ENCODE measurements at places on chromosomes 7 and 10.

GRCh38 chr10:43263551-43264343 is 3.1 kb downstream of the RASGEF1A start:
- peak; percentile 31 for DNase-seq

- no peak for DNase-seq
Measured at GRCh38 chr10:69831231-69831855, 29.6 kb downstream of the COL13A1 start.

DNA sequence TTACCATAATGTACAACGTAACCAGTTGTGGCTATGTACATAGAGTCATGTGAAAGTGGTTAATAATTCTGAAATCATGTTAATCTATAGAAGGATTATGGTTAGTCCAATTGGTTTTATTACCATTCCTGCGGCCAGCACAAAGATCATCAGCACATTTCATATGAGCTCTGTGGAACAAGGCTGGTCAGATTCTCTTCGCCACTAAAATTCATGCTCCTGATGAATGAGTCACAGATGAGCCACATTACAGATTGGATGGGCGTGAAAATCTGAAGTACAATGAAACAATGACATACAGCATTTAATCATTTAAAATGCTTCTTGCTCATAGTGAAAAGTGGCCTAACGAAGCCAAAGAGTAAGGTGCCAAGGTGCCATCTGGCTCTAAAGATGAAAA is 716.2 kb upstream of the PHF14 start:
- DNase-seq, result no peak

DNA sequence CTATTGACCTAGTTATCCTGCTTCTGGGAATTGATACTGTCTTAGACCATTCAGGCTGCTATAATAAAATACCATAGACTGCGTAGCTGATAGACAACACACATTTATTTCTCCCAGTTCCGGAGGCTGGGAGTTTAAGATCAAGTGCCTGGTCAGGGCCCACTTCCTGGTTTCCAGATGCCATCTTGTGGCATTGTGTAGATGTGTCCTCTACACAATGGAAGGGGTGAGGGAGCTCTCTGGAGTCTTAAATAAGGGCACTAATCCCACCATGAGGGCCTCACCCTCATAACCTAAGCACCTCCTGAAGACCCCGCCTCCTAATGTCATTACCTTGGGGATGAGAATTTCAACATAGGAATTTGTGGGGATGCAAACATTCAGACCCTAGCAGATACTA is 62.4 kb downstream of the SLC35B4 start:
- peak; percentile 43 for DNase-seq

DNA sequence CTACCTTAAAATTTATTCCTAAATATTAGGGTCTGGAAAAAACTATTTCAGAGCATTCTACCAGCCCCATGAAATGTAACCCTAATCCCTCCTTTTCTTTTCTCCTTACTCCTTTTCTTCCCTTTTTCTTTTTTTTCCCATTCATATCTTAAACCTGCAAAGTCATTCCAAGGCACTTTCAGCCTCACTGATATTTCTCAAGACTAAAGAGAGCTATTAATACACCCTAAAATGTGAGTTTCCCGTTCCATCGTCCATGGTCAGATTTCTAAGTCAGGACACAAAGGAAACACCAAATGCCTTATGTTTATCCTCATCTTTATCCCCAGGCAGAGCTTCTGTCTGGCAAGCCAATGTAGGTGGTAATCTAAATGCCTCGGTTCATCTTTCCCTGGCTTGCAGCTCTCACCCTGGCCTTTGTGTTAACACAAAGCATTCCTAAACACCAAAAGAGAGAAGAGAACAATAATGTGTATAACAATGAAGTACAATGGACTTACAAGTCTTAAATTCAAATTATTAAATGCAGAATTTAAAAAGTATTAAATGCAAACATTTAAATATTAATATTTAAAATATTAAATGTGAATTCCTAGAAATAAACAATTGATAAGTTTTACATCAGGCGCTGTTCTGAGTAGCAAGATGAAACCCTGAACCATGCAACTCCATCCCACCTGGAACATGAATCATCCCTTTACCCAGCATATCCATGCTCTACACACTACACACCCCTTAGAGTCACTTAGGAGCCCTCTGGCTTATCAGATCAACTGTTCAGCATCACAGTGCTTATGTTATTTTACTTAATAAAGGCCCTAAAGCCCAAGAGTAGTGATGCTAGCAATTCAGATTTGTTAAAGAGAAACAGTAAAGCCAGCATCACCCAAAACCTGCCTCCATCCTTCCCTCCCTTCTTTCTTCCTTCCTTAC is 26.8 kb downstream of the MICU1 start:
- no peak for DNase-seq

GRCh38 chr7:90172624-90173023 is 18.4 kb downstream of the STEAP1 start:
- DNase-seq, result no peak

DNA sequence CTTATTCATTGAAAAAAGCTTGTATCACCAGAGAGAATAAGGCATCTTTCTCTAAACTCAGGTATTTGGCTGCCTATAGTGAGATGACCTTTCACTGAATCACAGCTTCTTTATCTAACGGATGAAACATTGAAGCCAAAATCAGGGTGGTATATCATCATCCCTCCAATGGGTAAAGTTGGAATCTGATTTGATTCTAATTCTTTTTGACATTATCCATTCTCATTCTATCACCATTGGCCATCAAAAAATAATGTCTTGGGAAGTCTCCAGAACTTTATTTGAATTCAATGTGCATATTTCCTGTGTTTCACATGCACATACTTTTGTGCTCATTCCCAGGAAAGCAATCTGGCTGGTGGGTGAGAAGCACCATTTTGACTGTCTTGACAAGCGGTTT is 95.2 kb downstream of the PLPP4 start:
- no peak for DNase-seq

DNA sequence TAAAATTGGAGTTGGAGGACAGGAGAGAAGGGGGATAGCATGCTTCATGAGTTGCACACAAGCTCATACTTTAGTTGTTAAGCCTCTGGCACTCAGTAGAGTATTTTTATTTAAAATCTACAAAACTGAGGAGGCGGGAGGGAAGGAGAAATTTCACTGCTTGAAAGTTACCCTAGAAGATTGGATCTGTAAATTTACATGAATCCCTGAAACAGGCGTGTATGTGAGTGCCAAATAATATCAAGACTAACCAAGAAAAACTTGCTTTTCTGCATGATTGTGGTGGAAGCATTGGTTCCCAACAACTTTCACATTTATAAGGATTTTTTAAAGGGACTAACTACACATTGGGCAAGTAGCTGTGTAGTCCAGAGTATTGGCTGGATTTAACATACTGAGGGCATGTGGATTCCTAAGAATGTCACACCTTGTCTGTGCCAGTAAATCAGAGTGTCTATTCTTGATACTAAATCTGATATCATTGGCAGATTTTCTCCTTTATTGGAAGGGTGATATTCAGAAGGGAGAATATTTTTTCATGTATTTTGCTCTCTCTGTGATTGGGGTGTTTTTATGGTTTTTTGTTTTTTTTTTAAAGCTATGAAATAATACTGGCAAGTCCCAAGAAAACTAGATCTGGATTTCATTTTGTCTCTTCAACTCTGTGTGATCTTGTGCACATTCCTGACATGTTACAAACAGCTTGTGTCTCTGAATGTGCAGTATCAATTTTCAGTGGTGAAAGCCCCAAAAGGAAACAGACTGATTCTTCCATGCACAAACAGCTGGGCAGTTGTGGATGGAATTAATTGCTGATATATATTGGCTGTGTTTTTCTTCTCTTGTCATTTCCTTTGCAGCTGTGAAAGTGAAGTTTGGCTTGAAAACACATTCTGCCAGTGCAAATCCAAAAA is 67.2 kb downstream of the ADD3 start:
- DNase-seq, result no peak

DNA sequence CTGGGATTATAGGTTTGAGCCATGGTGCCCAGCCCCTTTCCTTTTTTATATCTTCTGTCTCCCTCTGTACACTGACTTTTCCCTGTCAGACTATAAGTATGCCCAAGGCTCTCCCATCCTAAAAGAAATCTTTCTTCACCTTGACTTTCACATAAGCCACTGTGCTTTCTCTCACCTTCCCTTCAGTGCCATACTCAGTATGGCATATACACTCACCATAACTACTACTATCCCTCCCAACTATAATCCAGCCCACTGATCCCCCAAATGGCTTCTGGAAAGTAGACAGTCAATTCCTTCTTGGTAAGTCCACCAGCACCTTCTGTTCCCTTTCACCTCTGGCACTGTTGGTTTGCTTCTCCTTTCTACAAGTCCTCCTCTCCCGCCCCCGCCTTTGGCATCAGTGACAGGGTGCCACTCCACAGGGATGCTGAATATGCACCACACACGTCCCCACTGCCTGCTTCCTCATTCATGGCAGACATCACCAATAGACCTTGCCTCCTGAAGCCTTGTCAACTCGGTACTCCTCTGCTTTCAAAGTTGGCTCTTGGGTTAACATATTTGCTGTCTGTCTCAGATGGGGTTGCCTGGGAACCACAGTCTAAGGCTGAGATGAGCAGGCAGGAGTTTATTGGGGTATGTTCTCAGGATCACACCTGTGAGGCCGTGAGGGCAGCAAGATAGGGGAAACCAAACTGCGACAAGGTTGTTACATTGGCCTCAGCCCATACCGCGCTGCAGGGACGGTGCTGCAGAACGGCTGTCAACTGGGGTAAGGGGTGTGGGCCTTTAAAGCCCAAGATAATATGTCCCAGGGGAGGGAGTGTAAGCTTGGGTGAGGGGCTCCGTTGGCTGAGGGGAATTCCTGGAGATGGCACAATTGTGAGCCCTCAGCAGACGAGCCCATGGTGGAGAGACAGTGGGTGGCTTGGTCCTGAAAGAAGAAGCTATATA is 7.2 kb upstream of the PSAP start:
- DNase-seq, result no peak

- peak; percentile 71 for DNase-seq
Measured at GRCh38 chr10:108421266-108421665, 1256.8 kb upstream of the SORCS1 start.

DNA sequence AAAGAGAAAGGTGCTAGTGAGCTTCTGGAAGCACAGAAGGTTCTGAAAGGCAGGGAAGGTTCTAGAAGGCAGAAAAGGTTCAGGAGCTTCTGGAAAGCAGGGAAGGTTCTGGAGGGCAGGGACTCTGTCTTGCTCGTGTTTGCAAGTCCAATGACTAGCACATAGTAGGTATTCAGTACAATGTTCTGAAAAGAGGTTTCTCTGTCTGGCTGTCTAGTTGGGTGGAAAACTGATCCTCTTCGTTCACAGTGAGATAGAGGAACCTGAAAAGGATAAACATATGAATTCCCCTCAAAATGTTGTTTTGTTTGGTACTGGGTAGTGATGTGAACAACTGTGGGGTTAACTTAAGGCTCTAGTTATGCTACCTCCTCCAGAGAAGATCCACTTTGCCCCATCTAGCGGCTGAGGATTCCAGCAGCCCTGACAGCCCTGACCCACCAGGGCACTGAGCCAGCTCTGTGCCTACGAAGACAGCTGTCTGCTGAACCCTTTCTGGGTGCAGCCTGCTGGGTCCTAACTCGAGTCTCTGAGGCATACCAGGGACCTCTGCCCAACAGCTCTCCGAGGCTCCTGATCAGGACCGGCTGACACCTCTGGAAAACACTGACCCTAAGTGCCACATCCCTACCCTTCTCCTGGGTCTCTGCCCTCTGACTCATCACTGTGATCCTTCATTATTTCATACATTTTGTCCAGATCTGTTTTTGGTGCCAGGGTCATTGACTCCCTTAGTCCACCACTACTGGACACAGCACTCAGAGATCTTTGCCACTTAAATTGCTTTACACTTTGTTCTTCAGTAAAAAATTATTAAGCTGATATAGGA is 15.4 kb downstream of the PTPRN2 start:
- DNase-seq, result peak; percentile 46

- no peak for DNase-seq
Measured at GRCh38 chr10:30111340-30112022, 52.1 kb upstream of the JCAD start.

- DNase-seq, result peak; percentile 98
Measured at GRCh38 chr7:9200626-9201025, 767.2 kb downstream of the NXPH1 start.

GRCh38 chr10:125160856-125161706 is 718 bp upstream of the CTBP2 start:
- DNase-seq, result peak; percentile 97

DNA sequence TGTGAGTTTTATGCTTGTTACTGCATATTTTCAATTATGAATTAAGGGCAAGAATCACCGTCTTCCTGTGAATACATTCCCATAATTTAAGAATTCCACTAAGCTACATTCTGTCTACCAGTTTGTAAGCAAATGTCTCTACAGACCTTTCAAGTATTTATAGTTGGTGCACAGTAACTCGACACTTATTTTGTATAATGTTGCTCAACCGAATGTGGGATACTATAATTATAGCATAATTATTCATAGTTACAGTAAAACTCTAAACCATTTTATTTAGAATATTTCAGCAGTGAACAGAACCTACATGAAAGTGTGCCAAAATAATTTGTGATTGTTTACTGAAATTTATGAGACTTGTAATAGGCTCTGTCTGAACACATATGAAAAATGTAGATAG is 17.3 kb upstream of the CUBN start:
- DNase-seq, result no peak

DNA sequence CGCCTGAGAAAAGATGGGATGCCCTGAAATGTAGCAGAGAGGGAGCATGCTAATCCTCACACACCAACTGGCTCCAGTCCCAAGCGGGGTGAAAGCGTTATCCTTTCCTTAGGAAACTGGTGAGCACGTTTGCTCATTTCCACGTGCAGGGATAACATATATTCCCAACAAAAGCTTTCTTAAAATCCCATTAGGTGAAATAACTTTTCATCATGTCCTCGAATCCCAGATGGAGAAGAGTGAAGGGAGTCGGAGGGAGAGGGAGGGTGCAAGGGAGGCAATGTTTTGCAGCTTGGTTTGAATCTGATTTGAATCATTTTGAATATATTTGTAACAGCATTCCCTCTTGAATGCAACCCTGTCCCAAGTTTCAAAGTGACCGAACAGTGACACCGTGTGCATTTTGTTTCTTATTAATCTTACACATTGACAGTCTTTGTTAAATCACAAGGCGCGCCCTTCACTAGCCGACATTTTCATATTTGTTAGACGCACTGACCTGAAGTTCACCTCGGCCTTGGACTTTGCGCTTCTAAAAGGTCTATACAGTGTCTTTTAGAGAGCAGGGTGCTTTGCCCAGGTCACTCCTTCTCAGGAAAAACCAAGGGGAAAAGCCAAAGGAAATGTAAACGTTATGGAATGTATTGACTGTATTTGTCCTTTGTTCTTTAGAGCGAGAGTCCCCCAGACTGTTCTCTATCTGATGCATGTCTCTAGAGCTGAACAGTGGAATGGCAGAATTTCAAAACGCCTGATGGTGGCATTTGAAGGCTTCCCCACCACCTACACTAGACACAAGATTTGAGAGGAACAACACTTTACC is 3.1 kb upstream of the HOXA4 start:
- DNase-seq, result peak; percentile 63

GRCh38 chr10:117175215-117175900 is 21.9 kb upstream of the KCNK18 start:
- peak; percentile 38 for DNase-seq

DNA sequence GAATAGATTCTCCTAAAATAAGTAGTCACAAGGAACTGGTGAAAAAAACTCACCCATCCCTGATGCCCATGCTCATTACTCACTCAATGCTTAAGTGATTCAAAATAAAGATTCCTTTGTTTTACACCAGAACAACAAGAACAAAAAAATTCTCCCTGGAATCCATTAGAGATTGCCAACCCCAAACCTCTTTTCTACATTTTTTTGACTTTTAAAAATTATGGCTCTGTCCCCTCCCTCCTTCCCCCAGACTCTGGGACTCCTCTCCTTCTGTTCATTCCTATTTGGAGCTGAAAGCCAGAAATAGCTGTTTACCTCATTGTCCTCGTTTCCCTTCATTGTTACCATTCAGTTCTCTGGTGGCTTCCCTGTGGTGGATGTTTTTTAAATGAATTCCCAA is 63.2 kb upstream of the FHIP2A start:
- no peak for DNase-seq

All from NCI-H82 (cell line).